ENCODE measurements at places on chromosomes 5 and 9. TPM values are rescaled to one million over a fixed set of nuclear protein-coding genes. Genes with fewer than 3 reads are reported as not detected.

GRCh38 chr5:172453986-172454357 is 353 bp downstream of the SH3PXD2B start:
- peaks cover 36% of the 10 kb centered on the region for H3K27me3 ChIP-seq
- H3K4me3 ChIP-seq = peak overlapping the region; percentile 54
- peaks cover 15% of the 10 kb centered on the region for H3K4me1 ChIP-seq
- no peak overlapping the region for H3K27ac ChIP-seq
- no peak for DNase-seq
- H3K36me3 ChIP-seq = no peaks in the 10 kb centered on the region

DNA sequence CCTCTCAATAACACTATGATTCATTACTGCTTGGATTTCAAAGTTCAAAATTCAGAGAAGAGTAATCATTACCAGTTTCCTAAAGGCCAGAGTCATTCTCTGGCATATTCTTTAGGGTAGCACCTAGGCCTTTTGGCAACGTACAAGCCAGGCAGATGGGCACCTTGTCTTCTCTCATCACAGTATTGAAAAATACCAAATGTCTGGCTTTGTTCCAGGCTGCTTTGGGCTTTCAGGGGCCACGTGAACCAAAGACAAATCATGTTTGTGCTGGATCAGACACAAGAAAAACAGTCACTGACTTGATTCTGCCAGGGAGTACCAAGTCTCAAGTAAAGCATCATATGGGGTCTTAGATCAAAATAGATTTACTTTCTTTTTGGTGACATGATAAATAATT is 15.5 kb downstream of the MEGF9 start:
- H3K4me3 ChIP-seq = no peak overlapping the region
- H3K27ac ChIP-seq = no peak overlapping the region
- DNase-seq = no peak
- H3K36me3 ChIP-seq = no peaks in the 10 kb centered on the region

GRCh38 chr5:59607138-59607765 is 286.3 kb downstream of the PDE4D start:
- no peak overlapping the region for H3K4me3 ChIP-seq
- no peak for DNase-seq
- H3K36me3 ChIP-seq = no peaks in the 10 kb centered on the region
- no peak overlapping the region for H3K27ac ChIP-seq
- H3K4me1 ChIP-seq = peaks cover 10% of the 10 kb centered on the region

BTNL3 gene
- total RNA-seq = not detected

DNA sequence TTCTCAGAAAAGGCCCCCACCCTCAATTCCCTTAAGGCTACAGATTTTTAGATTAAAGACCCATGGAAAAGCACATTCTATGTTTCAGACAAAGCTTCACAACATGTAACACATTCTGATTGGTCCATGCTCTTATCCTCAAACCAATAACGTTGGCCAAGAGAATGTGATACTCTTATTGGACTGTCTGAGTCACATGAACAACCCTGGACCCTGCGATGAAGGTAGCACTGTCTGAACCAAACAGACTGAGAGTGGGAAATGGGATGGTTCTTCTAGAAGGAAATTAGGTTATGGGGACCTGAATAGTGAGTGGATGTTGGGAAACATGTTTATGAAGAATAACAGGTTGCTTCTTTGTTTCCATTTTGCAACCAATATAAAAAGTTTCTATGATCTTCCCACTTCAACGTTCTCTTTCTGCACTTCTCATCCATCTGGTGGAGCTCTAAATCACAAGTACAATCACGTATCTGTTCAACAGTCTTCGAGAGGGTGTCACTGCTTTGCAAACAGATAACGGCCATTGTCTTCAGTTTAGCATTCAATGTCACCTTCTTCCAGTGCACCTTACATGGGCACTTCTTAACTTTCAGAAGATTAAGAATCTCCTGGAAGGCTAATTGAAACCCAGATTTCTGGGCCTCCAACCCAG is 81.6 kb downstream of the PTCH1 start:
- H3K27ac ChIP-seq = no peak overlapping the region
- peaks cover 2% of the 10 kb centered on the region for H3K4me1 ChIP-seq
- no peaks in the 10 kb centered on the region for H3K36me3 ChIP-seq
- no peak for DNase-seq
- H3K4me3 ChIP-seq = no peak overlapping the region
- no peaks in the 10 kb centered on the region for H3K27me3 ChIP-seq

DNA sequence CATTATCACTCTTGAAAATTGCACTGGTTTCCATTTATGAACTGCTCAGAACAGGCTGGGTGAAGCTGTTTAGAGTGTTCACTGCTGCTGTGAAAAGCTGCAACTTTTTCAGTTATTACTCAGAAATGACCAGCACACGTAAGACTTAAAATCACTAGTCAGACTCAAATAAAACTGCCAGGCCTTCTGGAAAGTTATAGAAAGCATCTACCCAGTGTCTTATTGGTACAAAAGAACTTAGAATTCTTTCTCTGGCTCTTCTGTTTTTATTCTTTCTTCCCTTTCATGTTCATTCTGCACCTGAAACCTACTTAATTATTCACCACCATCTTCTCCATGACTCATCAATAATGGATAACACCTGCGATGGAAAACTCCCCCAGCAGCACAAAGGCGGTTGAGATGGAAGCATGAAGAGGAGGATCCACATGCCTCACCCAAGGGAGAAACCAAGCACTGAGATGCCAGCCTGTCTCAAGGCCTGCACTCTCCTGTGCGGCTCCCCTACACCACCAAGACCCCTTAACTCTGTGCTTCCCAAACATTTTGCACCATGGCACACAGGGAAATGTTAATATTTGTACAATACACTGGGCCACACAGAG is 171.9 kb downstream of the ENTREP1 start:
- no peak overlapping the region for H3K4me3 ChIP-seq
- no peaks in the 10 kb centered on the region for H3K36me3 ChIP-seq
- no peak overlapping the region for H3K27ac ChIP-seq
- peaks cover 3% of the 10 kb centered on the region for H3K4me1 ChIP-seq
- peaks cover 2% of the 10 kb centered on the region for H3K27me3 ChIP-seq
- peak; percentile 18 for DNase-seq

DNA sequence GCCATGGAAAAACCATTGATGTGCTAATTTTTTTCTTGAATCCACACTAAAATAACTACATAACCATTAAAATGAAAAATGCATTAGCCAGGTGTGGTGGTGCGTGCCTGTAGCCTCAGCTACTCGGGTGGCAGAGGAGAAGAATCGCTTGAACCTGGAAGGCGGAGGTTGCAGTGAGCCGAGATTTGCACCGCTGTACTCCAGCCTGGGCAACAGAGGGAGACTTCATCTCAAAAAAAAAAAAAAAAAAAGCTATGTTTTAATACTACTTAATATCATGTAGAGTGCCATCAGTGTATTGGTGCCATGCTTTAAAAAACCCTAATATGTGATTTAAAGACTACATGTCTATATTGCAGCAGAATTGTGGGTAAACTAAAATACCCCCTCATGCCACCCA is 58.9 kb downstream of the NDFIP1 start:
- H3K4me1 ChIP-seq = no peaks in the 10 kb centered on the region
- H3K27me3 ChIP-seq = no peaks in the 10 kb centered on the region
- DNase-seq = no peak
- H3K36me3 ChIP-seq = peaks cover 1% of the 10 kb centered on the region

- H3K4me3 ChIP-seq = no peak overlapping the region
- H3K27ac ChIP-seq = no peak overlapping the region
- no peaks in the 10 kb centered on the region for H3K27me3 ChIP-seq
- no peaks in the 10 kb centered on the region for H3K4me1 ChIP-seq
These were observed 27.6 kb downstream of the ADAMTS2 start for GRCh38 chr5:179317411-179318220.

DNA sequence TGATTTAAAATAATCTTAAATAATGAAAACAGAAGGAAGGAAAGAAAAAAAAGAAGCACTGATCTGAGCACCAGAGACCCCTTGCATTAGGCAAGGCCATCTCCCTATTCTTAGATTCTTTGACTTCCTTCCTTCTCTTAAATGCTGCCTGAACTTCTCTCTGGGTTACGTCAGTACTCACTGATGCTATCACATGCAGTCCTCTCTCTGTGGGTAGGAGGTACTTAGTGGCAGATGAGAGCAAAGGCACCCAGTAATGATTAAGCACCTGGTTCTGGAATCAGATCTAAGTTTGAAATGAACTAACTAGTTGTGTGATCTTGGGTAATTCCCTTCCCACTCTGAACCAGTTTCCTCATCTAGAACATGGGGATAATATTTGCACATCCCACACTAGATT is 110.3 kb upstream of the TBC1D2 start:
- H3K27ac ChIP-seq = no peak overlapping the region
- H3K27me3 ChIP-seq = peaks cover 18% of the 10 kb centered on the region
- DNase-seq = no peak

CNTFR gene
- not detected for total RNA-seq

FAM174A gene
- total RNA-seq = 8.3 TPM

TOR1A gene
- 41.6 TPM for total RNA-seq

PLCXD3 gene
- total RNA-seq = not detected

NXNL2 gene
- total RNA-seq = not detected

GRCh38 chr5:35608881-35609779 is 8.5 kb upstream of the SPEF2 start:
- peaks cover 6% of the 10 kb centered on the region for H3K27me3 ChIP-seq
- no peak overlapping the region for H3K27ac ChIP-seq
- DNase-seq = no peak
- H3K4me1 ChIP-seq = no peaks in the 10 kb centered on the region
- H3K4me3 ChIP-seq = no peak overlapping the region
- no peaks in the 10 kb centered on the region for H3K36me3 ChIP-seq

NADK2 gene
- 16.6 TPM for total RNA-seq

DNA sequence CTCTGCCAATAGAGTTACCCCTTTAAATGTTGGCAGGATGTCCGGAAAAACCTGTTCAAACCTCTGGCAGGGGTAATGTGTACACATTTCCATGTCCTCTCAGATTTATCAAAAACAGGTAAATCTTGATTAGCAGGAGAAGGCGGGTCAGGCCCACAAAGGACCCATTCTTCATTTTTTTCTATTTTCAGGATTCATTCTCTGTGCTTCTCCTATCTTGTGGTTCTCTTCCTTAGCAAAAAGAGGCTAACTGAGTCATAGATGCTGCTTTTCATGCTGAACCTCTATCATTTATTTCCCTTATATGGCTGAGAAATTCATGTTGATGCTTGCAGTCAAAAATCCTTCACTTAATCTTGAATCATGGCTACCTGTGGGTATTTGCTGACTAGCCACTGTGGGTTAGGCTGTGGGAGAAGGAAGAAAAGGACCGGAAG is 112.7 kb upstream of the IQGAP2 start:
- H3K4me3 ChIP-seq = no peak overlapping the region
- H3K27ac ChIP-seq = no peak overlapping the region
- H3K4me1 ChIP-seq = peaks cover 3% of the 10 kb centered on the region
- no peak for DNase-seq
- H3K27me3 ChIP-seq = peaks cover 1% of the 10 kb centered on the region
- no peaks in the 10 kb centered on the region for H3K36me3 ChIP-seq

FUBP3 gene
- total RNA-seq = 31.8 TPM

DNA sequence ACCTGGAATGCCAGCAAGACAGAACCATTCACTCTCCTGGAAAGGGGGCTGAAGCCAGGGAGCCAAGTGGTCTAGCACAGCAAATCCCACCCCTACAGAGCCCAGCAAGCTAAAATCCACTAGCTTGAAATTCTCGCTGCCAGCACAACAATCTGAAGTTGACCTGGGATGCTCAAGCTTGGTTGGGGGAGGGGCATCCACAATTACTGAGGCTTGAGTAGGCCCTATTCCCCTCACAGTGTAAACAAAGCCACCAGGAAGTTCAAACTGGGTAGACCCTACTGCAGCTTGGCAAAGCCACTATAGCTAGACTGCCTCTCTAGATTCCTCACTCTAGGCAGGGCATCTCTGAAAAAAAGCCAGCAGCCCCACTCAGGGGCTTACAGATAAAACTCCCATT is 17.3 kb downstream of the RIGI start:
- H3K4me3 ChIP-seq = no peak overlapping the region
- no peak overlapping the region for H3K27ac ChIP-seq
- H3K27me3 ChIP-seq = no peaks in the 10 kb centered on the region

FOXD4 gene
- not detected for total RNA-seq
